Omental fat pad (tissue), 4 donors: ENCODE measurements at places on chromosomes 2 and 18. TPM values are rescaled to one million over a fixed set of nuclear protein-coding genes. Genes with fewer than 3 reads are reported as not detected.

DNA sequence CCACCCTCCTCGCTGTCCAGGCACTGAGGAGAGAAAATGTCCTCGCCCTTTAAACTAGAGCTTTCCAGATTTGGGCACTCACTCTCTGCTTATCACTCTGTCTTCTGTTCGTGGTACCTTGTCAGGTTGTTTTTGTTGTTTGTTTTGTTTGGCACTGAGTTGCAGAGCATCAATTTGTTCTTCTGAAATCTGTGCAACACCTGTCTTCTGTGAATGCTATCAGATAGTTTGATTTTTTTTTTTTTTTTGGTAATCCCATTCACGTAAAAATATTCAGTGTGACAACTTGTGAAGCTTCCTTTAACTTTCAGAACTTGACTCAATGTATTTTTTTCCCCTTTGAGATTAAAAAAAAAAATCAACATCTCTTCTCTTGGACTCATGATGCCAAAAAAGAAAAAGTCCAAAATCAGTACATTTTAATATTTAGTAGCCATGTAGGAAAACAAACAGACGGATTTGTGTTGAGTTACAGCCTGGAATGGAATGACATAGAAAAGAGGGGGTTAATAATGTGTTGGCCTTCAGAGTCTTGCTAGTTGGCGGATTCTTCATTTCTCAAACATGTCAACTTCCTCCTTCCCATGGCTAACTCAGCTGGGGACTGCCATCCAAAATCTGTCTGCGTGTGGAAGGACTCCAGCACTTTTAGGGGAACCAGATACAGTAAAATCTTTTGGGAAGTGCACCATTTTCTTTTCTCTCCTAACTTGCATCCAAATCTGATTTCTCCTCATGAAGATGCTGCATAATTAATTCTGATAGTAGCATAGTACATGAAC lies 1.6 kb downstream of the TMEM178A start:
- DNase-seq: no peak

GRCh38 chr2:176121190-176122051 lies 1.1 kb upstream of the HOXD9 start:
- DNase-seq: no peak

GRCh38 chr18:56568986-56569385 lies 69.4 kb downstream of the TXNL1 start:
- no peak for DNase-seq

DAW1 gene
- 1.9 TPM for total RNA-seq

DNA sequence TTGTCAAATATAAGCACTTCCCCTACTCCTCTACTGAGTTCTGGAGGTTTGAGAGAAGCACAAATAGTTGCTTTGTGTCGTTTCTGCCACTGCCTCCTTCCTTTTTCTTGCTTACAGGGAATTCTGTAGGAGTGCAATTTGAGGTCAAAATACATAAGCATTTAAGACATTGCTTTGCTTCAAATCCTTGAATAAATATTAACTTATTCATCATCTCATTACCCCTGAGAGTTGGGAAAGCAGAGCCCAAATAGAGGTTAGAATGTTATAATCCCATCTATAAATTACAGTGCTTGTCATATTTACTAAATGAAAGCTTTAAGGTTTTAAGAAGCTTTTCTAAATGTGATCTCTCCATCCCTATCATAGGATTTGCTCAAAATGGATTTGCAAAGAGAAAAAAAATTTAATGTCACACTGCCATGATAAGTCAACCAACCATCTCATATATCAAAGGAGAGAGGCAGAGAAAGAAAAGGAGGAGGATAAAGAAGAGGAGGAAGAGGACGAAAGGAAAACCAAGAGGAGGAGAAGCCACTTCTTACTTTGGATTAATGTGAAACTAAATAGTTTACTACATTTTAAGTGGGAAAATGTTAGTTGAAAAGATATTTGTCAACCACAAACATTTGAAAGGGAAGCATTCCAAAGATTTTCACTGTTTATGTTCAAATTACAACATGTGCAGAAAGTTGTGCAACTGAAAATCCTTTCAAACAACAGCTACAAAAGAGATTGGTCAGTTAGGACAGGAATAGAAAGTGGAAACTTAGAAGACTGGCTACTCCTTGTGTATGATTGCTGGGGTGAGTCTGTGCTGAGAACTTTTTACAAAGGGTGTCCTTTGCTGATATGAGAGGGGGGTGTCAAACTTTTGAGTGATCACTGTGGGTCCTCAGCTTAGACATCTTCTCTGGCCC lies 277.3 kb upstream of the FN1 start:
- no peak for DNase-seq

DNA sequence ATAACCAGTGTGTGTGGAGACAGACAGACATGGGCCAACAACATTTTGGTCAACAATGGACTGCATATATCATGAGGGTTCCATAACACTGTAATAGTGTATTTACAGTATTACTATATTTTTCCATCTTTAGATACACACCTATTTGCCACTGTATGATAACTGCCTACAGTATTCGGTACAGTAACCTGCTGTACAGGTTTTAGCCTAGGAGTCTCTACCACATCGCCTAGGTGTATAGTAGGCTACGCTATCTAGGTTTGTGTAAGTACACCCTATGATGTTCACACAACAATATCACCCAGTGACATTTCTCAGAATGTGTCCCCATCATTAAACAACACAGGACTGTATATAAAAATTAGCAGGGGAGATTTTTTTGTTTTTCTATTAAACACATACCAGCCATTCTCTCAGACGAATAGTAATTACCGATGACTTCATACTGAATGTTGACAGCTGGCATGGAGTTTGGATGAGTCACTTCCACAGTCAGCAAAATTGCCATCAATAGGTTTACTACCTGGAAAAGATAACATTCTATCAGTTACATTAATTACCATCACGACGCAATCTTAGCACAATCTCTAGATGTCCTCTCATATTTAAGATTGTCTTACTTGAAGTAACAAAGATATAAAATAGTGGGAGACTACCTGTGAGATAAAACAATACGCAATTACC lies 10.8 kb downstream of the LAPTM4A start:
- no peak for DNase-seq

DNA sequence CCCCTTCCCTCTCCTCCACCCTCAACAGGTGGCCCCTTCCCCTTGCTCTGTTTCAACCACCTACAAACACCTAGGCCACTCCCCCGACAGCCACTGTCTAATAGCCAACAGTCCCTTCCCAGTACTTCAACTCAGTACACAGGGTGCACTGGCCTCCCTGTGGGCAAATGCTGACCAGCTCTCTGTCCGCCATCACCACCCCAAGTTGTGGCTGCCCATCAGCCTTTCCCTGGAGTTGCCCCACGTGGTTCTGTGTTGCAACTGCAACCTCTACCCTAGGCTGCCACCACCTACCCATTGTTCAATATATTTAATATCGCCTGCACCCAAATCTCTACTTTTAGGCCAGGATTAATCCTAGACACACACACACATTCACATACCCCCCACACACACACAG lies 173.5 kb downstream of the MREG start:
- DNase-seq: no peak

DNA sequence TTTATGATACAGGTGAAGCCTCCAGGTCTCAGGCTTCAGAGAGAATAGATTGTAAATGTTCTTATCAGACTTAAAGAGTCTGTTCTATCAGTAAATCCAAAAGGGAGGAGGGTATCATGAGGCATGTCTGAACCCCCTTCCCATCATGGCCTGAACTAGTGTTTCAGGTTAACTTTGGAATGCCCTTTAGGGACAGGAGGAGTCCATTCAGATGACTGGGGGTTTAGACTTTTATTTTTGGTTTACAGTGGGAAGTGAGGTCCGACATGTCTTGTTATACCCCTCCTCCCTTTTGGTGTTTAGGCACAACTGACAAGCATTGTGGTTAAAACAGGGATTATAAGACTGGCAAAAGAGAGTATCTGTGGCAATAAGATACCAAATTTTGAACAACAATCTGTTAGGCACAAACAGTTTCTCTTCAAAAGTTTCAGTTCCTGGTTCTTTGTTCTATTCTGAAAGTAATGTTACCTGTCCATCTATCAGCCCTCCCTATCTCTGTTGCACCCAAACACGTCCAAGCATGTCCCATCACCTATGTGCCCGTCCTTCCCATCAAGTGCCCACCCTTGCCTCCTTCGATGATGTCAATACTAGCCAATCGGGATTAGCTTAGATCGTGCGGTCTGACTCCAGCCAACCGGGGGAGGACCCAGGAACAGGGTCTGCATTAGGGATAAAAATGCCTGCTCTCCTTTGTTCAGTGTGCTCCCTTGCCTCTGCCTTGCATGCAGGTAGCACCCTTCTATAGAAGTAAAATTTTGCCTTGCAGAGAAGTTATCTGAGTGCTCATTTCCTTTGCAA lies 16.4 kb downstream of the TCF23 start:
- DNase-seq: no peak

SCN3A gene
- total RNA-seq: 2.5 TPM

GRCh38 chr18:24075767-24076597 lies 61.4 kb downstream of the TTC39C start:
- no peak for DNase-seq

GRCh38 chr18:37533647-37534584 lies 31.7 kb downstream of the CELF4 start:
- no peak for DNase-seq

DNA sequence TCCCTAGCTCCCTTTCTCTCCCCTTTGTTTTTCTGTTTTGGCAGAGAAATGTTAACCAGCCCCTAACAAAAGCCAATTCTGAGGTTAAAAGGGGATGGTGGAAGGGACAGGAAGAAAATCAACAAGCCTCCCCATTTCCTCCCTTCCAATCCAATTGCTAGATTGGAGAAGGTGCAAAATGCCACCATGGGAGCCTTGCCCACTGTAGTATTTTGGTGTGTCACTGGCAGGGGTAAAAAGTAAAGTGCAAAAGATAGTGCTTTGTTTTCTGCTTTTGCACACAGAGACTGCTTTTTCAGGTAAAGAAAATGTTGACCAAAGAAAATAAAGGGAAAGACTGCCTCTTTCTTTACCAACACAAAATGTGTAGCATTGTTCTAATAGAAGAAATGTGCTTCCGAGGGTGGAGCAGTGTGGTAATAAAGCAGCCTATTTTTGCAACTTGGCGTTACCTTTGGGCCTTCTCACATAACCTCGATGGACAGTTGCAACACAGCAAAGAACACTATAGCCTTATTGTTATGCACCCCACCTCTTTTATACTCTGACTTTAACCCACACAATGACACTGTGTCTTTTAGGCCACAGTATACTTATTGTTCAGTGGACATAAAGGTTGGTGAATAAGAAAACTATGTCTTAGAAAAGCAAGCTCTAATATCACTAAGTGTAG lies 861.8 kb downstream of the BCL11A start:
- DNase-seq: no peak

REG3A gene
- total RNA-seq: not detected
